ENCODE measurements at places on chromosomes 13 and 19.
A peak's percentile ranks its signal among the peaks of the same experiment; 100 is the strongest.

- peak; percentile 84 for DNase-seq
These were observed 782 bp upstream of the JUND start for GRCh38 chr19:18282021-18282787.

GRCh38 chr13:104256701-104257100 lies 1190.5 kb upstream of the SLC10A2 start:
- DNase-seq: peak; percentile 88

GRCh38 chr19:50465986-50466705 lies 10.2 kb upstream of the EMC10 start:
- no peak for DNase-seq

DNA sequence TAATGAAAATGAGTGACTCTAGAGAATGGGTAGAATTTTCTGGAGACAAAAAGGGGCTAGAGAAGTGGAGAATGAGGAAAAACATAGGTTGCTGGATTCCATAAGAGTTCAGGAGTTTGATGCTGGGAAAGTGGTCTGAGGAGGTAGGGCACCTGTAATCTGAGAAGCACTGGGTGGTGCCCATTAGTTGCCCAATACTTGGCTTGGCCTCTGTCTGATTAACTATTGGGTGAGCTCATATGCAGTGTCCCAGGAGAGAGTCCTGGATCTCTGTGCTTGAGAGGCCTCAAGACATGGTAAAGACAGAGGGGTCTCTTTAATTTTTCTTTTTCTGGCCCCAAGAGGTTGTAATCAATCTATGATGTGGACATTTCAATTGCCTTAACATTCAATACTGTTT lies 390.1 kb downstream of the TDRD3 start:
- no peak for DNase-seq

DNA sequence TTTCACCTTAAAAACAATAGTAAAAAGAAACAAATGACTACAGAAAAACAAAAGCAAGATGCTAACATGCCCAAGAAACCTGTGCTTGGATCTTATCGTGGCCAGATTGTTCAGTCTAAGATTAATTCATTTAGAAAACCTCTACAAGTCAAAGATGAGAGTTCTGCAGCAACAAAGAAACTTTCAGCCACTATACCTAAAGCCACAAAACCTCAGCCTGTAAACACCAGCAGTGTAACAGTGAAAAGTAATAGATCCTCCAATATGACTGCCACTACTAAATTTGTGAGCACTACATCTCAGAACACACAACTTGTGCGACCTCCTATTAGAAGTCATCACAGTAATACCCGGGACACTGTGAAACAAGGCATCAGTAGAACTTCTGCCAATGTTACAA lies 6.0 kb downstream of the CKAP2 start:
- no peak for DNase-seq

GRCh38 chr19:16829010-16829821 lies at the start of gene SIN3B:
Gene SIN3B (plus strand): TSS chr19:16829398. CDS start chr19:16829421, 23 bp downstream.
- peak; percentile 90 for DNase-seq

DNA sequence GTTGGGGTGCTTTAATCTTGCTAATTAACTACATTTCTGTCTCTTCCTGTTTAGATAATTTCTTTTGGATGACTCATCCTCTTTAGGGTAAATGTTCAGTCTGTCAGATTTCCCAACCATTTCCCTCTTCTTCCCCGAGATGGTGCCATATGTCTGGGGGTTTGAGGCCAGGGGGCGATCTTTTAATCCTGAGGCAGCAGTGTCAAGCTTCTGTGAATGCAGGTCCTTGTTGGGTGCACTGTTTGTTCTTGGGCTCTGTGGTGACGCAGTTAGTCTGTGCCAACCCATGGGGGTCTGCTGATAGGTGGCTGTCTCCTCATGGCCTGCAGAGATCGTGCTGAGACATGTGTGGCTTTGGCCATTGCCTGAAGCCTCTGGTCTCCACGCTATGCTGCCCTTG lies 420.4 kb downstream of the NDFIP2 start:
- DNase-seq: no peak

DNA sequence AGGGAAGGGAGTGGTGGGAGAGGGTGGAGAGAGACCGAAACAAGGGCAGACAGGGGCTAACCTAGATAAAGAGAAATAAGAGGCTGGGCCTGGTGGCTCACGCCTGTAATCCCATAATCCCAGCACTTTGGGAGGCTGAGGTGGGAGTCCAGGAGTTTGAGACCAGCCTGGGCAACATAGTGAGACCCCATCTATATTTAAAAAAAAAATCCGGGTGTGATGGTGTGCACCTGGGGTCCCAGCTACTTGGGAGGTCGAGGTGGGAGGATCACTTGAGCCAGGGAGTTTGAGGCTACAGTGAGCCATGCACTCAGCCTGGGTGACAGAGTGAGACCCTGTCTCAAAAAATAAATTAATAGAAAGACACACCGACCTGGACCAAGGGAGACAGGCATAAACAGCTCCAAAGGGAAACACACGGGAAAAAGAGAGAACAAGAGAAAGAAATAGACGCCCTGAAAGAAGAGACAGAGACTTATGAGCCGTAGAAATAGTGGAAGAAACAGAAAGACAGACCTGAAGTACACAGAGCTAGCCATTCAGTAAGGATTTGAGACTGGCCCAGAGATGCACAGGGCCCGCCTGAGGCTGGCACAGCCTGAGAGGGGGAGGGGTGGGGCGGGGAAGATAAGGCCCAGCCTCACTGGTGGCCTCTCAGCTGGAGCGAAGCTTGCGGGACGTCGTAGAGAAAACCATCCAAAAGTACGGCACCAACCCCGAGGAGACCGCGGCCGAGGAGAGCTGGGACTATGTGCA lies 2.2 kb downstream of the CD37 start:
- DNase-seq: no peak

GRCh38 chr13:98519976-98520375 lies 56.9 kb downstream of the STK24 start:
- no peak for DNase-seq

GRCh38 chr13:64274481-64275217 lies 2859.0 kb upstream of the PCDH20 start:
- DNase-seq: no peak

- DNase-seq: no peak
These were observed 2.1 kb upstream of the B9D2 start for GRCh38 chr19:41366089-41366488.

GRCh38 chr13:100495455-100495854 lies 93.1 kb downstream of the GGACT start:
- DNase-seq: no peak

DNA sequence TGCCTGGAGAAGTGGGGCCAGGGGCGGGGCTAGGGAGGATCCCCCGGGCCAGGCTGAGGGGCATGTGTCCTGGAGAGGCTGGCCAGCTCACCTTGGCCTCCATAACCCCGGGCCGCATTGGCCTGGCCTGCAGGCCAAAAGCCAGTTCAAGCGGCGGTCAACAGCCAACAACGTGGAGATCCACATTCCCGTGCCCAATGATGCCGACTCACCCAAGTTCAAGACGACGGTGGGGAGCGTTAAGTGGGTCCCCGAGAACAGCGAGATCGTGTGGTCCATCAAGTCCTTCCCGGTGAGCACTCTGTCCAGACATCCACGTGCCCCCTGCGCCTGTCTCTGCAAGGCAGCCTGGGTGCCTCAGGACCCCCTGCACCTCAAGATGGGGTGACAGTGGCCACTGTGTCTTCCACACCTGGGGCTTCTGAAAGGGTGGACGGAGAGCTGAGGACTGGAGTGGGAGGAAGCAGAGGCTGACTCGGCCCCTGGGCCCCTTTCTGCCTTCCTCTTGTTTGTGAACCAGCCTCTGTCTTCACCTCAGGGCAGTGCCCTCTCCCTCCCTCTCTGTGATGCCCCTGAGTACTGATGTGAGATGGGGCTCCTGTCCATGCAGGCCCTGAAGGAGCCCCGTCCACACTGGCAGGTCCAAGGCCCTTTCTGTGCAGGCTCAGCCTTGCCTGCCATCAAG lies 31.1 kb downstream of the AP1M1 start:
- no peak for DNase-seq

All from cerebellar cortex (tissue), 1 donor.